ENCODE measurements at places on chromosomes 1 and 21.

DNA sequence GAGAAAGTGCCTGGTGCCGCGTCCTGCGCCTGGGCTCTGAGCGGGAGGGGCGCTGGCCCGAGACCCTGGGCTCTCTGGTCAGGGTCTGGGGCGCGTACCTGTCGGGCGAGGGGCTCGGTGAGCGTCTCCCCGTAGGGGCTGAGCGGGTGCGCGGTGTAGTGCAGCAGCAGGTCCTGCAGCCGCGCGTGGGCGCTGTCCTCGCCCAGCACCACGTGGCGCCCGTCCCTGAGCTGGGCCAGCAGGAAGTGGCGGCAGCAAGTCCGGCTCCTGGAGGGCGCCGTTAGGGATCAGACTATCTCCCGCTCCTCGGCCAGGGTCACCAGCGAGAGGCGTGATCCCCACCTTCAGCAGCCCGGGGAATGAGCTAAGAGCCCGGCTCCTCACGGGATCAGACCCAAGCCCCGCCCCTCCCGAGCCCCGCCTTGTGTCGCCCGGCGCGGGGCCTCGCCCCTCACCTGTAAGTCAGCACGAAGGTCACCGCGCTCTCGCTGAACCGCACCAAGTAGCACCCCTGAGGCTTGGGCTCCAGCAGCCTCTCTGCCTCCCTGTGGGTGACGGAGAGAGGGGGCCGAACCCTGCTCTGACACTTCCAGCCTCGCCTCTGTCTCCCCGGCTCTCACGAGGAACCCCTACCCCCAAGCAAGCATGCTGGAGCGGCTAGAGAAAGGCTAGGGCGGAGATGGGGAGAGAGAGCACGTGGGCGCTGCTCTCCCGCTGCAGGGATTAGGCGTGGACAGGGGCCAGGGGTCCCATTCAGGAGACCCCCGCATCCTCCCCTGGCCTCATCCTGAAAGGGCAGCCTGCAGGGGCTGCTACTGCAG is 2.7 kb downstream of the SH2D2A start:
- peak; percentile 46 for DNase-seq
- peaks cover 17% of the 10 kb centered on the region for H3K4me1 ChIP-seq
- no peaks in the 10 kb centered on the region for H3K36me3 ChIP-seq
- H3K27ac ChIP-seq: no peak overlapping the region

DNA sequence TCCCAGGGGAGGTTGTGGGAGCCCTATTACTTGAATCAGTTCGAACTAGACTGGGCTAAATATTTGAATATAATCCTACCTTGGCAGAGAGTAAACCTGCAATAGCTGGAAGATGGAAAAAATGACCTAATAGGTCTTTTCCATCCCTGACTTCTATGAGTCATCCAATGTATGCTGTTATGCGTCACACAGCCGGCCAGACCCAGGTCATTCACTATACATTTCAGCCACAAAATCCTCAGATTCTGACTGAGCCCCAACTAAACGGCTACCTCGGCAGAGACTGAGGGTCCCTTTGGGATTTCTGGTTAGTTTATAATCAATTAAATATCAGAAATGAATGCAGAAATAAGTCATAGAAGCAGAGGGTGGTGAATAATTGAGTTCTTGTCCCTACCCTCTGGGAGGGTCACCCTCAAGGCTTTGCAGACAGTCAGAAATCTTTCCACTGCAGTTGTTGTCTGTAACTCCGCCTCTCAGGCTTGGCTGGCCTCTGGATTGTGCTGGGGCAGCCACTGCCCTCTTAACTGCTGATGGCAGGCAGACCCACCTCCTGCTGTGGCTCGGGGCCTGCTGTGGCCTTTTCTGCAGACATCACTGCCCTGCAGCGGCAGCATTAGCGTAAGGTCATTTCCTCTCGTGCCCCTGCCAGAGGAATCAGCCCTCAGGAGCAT is 240.5 kb downstream of the TGFB2 start:
- no peaks in the 10 kb centered on the region for H3K27me3 ChIP-seq
- H3K27ac ChIP-seq: no peak overlapping the region
- no peak overlapping the region for H3K4me3 ChIP-seq
- peaks cover 10% of the 10 kb centered on the region for H3K36me3 ChIP-seq
- peaks cover 24% of the 10 kb centered on the region for H3K4me1 ChIP-seq
- DNase-seq: peak; percentile 48

- H3K27ac ChIP-seq: no peak overlapping the region
- no peak for DNase-seq
- peaks cover 12% of the 10 kb centered on the region for H3K4me1 ChIP-seq
- no peaks in the 10 kb centered on the region for H3K27me3 ChIP-seq
Measured at GRCh38 chr1:212458817-212459216, 26.1 kb downstream of the NENF start.

DNA sequence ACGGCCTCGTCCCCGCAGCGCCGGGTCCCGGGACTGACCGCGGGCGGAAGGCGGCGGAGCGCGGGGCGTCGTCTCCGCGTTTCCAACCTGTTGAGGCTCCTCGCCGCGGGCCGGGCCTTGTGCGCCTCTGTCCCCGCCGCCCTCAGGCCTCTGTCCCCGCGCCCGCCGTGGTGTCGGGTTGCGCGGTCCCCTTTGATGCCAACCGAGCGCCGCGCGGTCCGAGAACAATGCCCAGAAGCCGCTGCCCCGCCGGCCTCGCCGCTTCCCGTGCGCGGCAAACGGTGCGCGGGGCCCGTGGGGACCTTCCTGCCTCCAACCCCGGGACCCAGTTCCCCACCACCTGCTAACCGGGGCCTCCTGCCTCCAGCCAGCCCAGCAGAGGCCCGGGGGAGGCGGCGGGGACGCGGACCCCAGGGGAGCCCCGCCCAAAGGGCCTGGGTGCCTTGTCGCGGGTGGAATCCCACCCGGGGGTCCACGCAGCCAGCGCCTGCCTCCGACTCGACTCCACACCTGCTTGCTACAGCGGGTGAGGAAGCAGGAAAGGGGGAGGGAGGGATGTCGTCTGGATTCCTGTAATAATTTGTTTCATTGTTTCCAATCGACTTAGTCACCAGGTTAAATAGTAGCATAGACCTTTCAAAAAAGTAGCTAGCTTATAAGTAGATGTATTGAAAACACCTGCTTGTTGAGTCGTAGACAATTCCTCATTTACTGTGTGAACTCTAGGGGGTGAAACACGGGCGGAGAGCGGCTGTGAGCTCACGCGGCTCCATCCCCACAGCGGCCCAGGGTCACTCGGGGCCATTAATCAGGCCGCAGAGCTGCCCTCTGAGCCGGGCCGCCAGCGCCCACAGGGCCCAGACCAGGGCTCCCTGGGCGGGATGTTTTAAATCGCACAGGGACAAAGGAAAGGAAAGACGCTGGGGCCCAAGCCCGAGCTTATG is 1.1 kb downstream of the COL18A1 start:
- peak overlapping the region; percentile 78 for H3K4me3 ChIP-seq
- peaks cover 25% of the 10 kb centered on the region for H3K4me1 ChIP-seq
- peaks cover 68% of the 10 kb centered on the region for H3K27me3 ChIP-seq
- no peak for DNase-seq

DNA sequence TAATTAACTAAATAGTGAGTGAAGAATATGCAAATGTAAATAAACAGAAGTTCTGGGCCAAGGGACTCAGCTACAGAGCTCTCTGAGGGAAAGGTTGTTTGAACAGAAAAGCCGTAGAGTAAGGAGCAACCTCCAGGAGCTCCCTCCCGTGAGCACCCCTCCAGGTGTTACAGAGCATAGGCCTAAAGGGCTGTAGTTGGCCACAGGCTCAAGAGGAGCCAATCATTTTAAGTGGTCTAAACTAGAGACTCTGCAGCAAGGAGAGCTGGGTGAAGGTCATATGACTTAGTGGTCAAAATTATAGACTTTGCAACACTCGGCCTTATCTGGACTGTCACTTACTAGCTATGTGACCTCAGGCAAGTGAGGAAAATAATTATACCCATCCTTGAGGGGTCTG is 19.1 kb upstream of the RXRG start:
- H3K4me3 ChIP-seq: no peak overlapping the region
- no peak for DNase-seq
- H3K4me1 ChIP-seq: peaks cover 28% of the 10 kb centered on the region
- peaks cover 4% of the 10 kb centered on the region for H3K36me3 ChIP-seq

GRCh38 chr1:241074507-241074906 is 282.5 kb downstream of the RGS7 start:
- no peaks in the 10 kb centered on the region for H3K36me3 ChIP-seq
- H3K27me3 ChIP-seq: no peaks in the 10 kb centered on the region
- no peak for DNase-seq
- no peak overlapping the region for H3K4me3 ChIP-seq

DNA sequence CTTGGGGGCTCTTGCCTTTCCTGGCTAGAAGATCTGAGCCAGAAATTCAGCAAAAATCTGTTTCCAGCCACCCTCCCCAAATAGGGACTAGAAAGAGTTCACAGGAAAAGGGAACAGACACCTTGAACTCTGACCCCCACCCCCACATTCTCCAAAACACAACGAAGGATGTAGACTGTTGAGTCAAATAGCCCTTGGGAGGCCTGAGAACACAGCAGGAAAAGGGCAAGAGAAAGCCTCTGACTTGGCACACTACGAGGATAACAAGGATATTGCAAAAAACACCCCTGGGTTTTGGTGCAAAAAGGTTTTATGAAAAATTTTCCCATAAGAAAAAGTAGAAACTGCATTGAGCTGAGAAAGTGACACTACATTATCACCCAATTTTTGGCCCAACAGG is 1.9 kb upstream of the YRDC start:
- no peak overlapping the region for H3K27ac ChIP-seq
- peaks cover 18% of the 10 kb centered on the region for H3K4me1 ChIP-seq
- H3K36me3 ChIP-seq: peaks cover 3% of the 10 kb centered on the region
- no peak for DNase-seq
- peak overlapping the region; percentile 27 for H3K4me3 ChIP-seq

DNA sequence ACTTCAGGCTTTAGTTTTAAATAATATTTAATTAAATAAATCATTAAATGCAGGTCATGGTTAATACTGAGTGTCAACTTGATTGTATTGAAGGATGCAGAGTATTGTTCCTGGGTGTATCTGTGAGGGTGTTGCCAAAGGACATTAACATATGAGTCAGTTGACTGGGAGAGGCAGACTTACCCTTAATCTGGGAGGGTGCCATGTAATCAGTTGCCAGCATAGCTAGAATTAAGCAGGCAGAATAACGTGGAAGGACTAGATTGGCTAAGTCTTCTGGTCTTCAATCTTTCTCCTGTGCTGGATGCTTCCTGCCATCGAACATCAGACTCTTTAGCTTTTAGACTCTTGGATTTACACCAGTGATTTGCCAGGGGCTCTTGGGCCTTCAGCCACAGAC is 85.3 kb downstream of the MAP3K21 start:
- peaks cover 5% of the 10 kb centered on the region for H3K36me3 ChIP-seq
- H3K27me3 ChIP-seq: peaks cover 2% of the 10 kb centered on the region

DNA sequence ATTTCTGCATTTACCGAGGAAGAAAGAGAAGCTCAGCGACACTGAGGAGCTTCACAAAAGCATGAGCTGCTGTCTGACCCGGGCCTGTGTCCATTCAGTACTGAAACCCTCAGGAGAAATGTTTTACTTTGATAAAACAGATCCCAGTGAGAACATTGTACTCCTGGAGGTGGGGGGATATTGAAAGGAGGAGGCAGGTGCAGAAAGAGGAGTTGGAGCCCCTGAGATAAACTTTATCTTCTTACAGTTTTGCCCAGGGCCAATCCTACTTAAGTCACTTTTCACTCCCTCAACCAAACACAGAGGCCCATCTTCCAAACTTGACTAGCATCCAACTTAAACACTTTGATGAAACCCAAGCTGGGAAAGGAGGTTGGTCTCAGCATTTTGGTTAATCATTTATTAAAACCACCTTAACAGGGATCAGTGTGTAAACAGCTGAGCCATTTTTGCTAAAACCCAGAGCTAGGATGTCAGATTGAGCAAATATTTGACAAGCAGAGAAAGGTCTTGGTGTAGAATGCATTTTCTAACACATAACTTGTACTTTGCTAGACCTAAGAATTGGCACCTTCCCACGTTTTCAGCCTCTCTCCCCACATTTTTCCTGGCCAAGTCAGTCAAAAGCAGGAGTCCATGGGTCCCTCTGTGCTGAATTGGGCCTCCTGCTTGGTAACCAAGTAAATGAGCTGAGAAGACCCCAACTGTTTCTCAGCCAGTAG is 32.5 kb upstream of the SARS1 start:
- H3K36me3 ChIP-seq: no peaks in the 10 kb centered on the region
- no peaks in the 10 kb centered on the region for H3K27me3 ChIP-seq
- H3K4me3 ChIP-seq: no peak overlapping the region
- peaks cover 2% of the 10 kb centered on the region for H3K4me1 ChIP-seq
- H3K27ac ChIP-seq: no peak overlapping the region

GRCh38 chr1:228830185-228830953 is 95.1 kb downstream of the RHOU start:
- DNase-seq: no peak
- H3K4me3 ChIP-seq: no peak overlapping the region
- no peaks in the 10 kb centered on the region for H3K27me3 ChIP-seq
- H3K27ac ChIP-seq: no peak overlapping the region

DNA sequence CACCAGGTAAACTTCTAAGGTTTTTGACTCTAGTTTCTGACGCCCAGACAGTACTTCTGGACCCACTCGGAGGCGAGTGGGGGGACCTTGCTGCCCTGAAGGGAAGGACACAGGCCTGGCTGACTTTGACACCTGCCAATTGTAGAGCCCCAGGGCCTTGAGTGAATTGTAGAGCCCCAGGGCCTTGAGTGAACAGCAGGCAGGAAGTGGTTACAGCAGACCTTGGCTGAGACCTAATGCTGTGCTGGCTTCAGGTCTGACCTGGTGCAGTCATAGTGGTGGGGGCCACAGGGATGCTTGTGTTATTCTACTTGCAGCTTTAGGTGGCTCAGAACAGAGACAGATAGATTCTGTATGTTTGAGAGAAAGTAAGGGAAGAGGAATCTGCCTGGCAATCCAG is 344.3 kb downstream of the DUSP10 start:
- no peak for DNase-seq
- peaks cover 2% of the 10 kb centered on the region for H3K27me3 ChIP-seq
- H3K4me1 ChIP-seq: no peaks in the 10 kb centered on the region
- H3K27ac ChIP-seq: no peak overlapping the region

DNA sequence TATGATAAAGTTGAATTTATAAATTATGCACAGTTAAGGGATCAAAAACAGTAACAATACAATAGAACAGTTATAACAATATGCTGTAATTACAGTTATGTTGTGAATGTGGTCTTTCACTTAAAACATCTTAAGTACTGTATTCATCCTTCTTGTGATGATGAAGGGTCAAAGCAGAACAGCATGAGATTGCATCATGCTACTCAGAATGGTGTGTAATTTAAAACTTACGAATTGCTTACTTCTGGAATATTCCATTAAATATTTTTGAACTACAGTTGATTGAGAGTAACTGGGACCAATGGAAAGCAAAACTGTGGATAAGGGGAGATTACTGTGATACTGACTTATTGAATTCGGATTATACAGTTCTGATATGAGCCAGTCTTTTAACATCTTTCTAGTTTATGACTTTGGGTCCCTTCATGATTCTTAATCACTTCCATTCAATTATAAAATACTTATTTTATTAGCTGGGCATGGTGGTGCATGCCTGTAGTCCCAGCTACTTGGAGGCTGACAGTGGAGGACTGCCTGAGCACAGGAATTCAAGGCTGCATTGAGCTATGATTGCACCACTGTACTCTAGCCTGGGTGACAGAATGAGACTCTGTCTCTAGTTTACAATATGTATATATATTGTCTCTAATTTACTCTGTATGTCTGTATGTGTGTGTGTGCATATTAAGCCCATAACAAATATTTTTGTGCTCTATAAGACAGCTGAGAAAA is 43.2 kb downstream of the ATP1B1 start:
- DNase-seq: no peak
- peaks cover 8% of the 10 kb centered on the region for H3K4me1 ChIP-seq
- no peak overlapping the region for H3K4me3 ChIP-seq
- H3K36me3 ChIP-seq: no peaks in the 10 kb centered on the region
- no peaks in the 10 kb centered on the region for H3K27me3 ChIP-seq

GRCh38 chr1:163799190-163799805 is 477.5 kb downstream of the NUF2 start:
- H3K27me3 ChIP-seq: no peaks in the 10 kb centered on the region
- H3K4me1 ChIP-seq: no peaks in the 10 kb centered on the region
- no peaks in the 10 kb centered on the region for H3K36me3 ChIP-seq
